Activated CD8-positive, alpha-beta T cell treated with anti-CD3 and anti-CD28 coated beads for 36 hours (primary cell): ENCODE measurements at places on chromosomes 4 and X. TPM values are rescaled to one million over a fixed set of nuclear protein-coding genes. Genes with fewer than 3 reads are reported as not detected.
A peak's percentile ranks its signal among the peaks of the same experiment; 100 is the strongest.

DNA sequence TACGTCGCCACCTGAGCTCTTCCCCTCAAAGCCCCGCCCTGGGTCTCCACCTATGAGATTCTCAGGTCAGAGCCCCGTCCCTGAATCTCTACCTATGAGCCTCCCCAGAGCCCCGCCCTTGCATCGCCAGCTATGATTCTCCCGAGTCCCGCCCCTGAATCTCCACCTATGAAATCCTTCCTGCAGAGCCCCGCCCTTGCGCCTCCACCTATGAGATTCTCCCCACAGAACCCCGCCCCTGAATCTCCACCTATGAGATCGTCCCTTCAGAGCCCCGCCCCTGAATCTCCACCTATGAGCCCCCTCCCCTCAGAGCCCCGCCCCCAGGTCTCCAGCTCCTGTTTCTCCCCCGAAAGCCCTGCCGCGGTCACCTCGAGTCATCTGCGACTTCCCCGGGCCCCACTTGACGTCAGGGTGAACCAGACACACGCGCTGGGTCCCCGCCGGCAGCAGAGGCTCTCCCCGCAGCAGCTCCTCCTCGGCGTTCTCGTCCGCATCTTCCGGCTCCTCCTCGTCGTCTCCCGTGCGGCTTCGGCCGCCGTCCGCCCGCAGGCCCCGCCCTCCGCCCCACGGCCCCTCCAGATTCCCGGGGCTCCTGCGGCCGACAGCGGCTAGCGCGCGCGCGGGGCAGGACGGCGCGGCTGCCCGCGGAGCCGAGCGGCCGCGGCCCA is 393 bp downstream of the GTPBP6 start:
- peak; percentile 100 for DNase-seq
- no peaks in the 10 kb centered on the region for H3K27me3 ChIP-seq
- H3K36me3 ChIP-seq = peaks cover 16% of the 10 kb centered on the region

Gene CEP135
- total RNA-seq = 12.9 TPM

Gene PPP4R3C
- not detected for total RNA-seq

DNA sequence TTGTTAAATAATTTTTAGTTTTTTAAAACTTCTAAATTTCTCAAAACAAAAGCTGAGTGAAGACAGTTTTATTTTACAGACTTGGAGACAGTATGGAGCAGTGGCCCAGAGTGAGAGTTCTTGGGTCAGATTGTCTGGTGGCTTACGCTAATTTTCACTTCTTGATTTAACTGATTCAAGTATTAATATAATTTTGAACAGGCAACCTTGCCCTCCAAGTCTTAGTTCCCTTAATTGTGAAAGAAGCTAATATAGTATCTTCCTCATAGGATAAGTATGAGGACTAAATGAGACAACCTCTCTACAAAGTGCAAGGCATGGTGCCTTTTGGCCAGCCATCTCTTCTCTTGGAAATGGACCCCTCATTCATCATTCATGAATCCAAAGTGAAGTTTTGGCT is 25.4 kb downstream of the ATP7A start:
- H3K27me3 ChIP-seq = no peaks in the 10 kb centered on the region
- H3K27ac ChIP-seq = no peak overlapping the region
- H3K4me1 ChIP-seq = peaks cover 3% of the 10 kb centered on the region
- no peak overlapping the region for H3K4me3 ChIP-seq
- H3K36me3 ChIP-seq = peaks cover 2% of the 10 kb centered on the region

DNA sequence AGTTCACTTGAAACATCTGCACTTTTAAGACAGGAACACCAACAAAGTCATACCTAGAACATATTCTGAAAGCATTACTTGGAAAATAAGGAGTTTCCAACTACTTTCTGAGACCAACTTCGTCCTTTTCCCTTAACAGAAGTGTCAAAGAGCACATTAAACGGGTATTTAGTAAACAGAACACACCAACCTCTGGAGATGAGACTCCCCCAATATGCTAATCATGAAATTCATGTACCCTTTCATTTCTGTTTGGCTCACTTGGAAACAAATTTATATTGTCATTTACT is 69.2 kb downstream of the NOCT start:
- no peak for DNase-seq
- H3K36me3 ChIP-seq = peaks cover 14% of the 10 kb centered on the region
- H3K27ac ChIP-seq = peak overlapping the region; percentile 84
- H3K4me3 ChIP-seq = peak overlapping the region; percentile 100
